ENCODE measurements at places on chromosomes 16 and 17. TPM values are rescaled to one million over a fixed set of nuclear protein-coding genes. Genes with fewer than 3 reads are reported as not detected.

The CDH11 gene
- 65.1 TPM for total RNA-seq

The ABCC6 gene
- 1.7 TPM for total RNA-seq

The USP22 gene
- 621 TPM for total RNA-seq

The KIF2B gene
- total RNA-seq = not detected

The LHX1 gene
- total RNA-seq = 0.43 TPM

The ETV4 gene
- total RNA-seq = 70.4 TPM

The SHISA6 gene
- not detected for total RNA-seq

The FMNL1 gene
- 1.1 TPM for total RNA-seq

The MEOX1 gene
- 44.6 TPM for total RNA-seq

The ITGAL gene
- not detected for total RNA-seq

The TMEM114 gene
- not detected for total RNA-seq

The MT3 gene
- total RNA-seq = not detected

The ELP5 gene
- total RNA-seq = 39.6 TPM

The NPIPA5 gene
- total RNA-seq = 16.7 TPM

The SLFN14 gene
- total RNA-seq = not detected

Measured in SJCRH30 (cell line).